ENCODE measurements at places on chromosomes 1 and 21.

DNA sequence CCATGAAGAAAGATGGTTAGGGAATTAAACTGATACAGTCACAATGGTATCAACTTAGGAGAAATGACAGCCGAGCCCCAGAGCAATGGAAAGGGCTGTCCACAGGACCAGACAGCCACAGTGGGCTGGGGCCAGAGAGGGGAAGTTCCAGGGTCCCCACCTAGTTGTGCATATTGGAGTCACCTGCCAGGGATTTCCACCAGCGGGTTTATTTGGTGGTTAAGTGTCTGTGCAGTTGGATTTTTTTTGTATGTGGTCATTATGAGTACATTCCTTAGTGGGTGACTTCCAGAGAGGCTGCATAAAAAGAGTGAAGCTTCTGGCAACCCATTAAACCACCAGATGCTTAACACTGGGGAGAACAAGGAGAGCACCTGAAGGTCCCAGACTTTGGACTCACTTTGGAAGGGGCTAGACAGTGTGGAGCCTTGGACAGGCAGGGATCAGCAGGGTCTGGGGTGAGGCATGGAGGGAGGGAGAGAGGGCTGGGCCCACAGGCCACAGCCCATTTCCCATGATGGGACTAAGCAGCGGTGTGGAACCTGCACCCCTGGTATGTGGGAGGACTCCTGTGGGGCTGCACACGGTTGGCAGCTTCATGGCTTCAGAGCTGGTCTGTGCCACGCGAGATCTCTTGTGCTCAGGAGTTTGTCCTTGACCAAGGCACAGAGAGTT, 7.8 kb upstream of the PTTG1IP start:
- no peak for DNase-seq

- DNase-seq = peak; percentile 42
These were observed 70.3 kb downstream of the SIM2 start for GRCh38 chr21:36769051-36769839.

DNA sequence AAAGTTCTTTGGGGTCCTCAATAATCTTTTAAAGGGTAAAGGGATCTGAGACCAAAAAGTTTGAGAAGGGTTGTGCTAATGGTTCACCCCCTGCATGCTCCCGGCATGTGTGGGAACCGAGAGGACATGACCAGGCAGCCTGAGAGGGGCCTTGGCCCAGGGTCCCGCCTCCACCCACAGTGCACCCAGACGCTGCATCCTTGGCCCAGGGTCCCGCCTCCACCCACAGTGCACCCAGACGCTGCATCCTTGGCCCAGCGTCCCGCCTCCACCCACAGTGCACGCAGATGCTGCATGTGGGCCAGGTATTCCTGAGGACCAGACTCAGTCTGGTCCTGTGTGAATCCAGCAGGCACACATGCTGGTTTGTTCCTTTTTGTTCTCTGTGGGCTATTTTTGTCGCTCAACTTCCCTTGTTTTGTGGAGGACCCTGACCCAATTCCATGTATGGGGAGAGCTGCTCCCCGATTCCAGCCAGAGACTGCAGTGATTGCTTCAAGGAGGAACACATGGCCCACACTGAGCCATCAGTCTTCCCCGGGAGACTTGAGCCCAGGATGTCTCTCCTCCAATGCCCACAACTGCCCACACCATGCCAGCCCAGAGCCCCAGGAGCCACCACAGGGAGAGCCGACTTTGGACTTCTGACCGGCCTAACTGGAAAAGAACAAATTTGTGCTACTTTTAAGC, 3.5 kb downstream of the NPHP4 start:
- no peak for DNase-seq

DNA sequence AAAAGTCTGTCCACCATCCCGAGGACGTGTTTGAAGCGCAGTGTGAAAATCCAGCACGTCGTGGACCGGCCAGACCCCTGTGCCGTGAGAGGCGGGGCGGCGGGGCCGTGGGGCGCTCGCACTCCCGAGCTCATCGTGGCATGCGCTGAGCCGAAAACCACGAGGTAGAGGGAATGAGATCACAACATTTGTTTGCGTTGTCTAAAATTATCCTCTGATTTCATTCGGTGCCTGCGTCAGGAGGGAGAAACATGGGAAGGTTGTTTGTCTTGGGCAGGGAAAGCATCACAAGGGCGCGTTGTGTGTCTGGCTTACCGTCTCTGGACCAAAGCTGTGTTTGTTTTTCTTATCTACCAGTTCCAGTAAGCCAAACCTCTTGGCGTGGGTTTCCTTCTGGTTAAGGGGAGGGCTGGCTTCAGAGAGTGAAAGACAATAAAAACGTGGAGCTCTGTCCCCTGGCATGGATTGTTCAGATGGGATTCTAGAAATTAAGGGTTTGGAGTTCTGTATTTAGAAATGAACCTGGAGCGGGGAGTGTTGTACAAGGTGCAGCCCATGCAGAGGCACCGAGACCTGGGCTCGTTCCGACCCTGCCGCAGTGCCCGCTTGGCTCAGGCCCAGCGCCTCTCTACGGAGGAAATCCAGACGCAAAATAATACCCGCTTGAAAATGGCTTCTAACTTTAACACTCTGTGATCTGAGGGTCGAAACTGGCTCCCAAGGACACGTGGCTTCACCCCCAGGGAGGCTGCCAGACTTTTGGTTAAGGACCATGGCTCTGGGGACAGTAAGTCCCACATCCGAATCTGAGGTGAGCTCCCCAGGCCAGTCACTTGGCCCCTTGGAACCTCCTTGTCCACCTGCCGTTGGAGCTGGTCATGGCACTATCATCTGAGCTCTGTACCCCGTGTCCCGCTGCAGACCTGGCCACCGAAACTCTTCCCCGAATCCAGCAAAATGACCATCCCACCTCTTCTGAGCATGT, 68.7 kb upstream of the FAM3B start:
- no peak for DNase-seq

DNA sequence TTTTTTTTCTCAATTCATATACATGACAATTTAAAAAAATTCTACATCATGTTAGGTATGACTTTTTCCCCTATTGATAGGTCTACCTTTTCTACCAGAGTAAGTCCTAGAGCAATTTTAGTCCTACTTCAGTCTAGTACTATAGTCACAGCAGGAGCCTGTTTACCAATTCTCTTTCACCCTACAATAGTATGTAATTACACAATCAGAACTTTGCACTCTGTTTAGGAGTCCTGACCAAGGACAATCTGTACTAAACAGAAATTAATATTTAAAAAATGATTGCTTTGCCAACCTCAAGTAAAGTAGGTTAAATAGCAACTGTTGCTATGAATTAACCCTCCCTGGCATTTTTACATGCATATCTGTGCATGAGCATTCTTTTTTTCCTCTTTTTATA, 810 bp upstream of the CYP4A11 start:
- no peak for DNase-seq

DNA sequence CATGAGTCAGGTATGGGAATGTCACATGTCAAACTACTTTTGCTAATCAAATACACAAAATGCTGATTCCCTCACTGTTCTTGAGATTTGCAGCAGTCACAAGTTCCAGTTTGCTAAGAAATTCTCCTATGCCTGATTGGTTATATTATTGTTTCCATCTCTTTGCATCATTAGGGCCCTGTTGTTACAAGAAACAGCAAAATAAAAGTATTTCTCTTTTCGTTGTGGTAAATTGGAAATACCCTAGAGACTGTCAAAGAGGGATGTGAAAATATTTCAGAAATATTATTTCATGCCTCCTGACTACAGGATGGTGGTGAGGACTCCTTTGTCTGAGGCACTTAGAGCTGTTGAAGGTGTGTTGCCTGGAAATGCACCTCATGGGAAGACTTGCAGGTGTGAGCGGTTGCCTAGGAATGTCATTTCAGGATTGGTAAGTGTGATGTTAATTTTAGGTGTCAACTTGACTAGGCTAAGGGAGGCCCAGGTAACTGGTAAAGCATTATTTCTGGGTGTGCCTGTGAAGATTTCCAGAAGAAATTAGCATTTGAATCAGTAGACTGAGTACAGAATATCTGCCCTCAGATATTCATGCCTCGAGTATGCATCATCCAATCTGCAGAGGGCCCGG, 117.4 kb downstream of the ROR1 start:
- no peak for DNase-seq

DNA sequence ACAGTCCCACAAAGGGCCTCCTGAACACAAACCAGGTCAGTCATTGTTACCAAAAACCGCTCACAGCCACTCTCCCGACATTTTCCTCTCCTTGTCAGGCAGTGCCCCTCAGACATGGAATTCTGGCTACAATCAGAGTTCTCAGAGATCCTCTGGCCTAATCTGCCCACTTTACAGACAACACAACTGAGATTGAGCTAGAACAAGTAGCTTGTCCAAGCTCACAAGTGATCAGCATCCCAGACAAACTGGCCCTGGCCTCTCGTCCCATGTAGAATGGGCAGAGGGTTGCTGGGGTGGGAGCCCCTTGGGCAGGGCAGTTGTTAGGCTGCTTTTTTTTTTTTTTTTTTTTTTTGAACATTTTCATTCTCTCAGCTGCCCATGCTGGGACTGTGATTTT, 57.2 kb downstream of the KCNN3 start:
- no peak for DNase-seq

- DNase-seq = no peak
These were observed at the start of gene SFN for GRCh38 chr1:26862781-26863684. SFN (plus strand) TSS chr1:26863149; CDS start chr1:26863213, 64 bp downstream.

DNA sequence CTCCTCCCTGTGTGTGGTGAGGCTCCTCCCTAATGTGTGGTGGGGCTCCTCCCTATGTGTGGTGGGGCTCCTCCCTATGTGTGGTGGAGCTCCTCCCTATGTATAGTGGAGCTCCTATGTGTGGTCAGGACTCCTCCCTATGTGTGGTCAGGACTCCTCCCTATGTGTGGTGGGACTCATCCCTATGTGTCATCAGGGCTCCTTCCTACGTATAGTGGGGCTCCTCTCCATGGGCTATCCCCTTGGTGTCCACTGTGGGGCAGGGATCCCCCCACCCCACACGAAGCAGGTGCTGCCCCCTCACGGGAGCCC, 29.6 kb downstream of the PRSS38 start:
- no peak for DNase-seq

DNA sequence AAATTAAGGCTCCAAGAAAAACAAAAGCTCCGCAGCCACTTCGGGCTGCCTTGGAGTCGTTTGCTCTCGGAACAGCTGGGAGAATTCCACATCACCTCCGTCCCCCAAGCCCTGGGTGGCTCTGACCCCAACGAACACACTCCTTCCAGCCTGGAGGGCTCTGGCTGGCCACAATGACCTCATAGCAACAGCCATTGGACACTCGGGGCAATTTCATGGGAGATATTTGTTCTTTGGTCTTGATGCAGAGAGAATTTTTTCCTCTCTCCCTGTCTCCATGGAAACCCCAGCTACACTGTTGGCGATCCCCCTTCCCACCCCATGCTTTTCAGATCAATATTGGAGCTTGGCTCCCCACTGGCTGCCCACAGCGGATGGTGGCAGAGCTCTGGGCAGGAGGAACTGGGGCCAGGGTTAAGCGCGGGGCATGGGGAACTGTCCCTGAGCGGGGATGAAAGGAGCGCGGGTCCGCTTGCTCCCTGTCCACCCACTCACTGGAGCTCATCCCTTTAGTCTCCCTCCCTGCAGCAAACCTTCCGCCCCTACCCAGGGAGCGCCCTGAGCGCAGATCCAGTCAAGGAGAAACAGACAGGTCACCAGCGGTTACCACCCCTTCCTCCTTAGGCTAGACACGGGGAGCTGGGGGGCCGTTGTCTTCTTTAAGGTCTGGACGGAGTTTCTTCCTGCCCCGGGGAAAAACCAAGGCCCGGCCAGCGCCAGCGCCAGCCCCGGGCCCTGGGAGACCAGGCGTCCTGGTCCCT, 1.2 kb downstream of the WNT4 start:
- DNase-seq = no peak

DNA sequence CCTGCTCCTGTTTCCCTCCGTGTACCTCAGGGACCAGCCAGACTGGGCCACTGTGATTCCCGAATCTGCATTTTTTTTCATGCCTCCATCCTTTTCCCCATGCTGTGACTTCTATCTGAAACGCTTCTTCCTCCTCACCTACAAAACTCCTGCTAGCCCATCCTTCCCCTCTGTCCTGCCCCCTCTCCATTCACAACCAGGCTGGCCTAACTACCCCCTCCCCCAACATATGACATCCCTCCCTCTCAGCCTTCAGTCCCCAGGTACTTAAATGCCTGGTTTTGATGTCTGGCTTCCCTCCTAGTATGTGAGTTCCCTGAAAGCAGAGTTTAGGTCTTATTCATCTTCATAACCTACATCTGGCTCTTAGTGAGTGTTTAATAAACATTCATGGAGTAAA, 82.7 kb downstream of the TAS1R2 start:
- DNase-seq = no peak

DNA sequence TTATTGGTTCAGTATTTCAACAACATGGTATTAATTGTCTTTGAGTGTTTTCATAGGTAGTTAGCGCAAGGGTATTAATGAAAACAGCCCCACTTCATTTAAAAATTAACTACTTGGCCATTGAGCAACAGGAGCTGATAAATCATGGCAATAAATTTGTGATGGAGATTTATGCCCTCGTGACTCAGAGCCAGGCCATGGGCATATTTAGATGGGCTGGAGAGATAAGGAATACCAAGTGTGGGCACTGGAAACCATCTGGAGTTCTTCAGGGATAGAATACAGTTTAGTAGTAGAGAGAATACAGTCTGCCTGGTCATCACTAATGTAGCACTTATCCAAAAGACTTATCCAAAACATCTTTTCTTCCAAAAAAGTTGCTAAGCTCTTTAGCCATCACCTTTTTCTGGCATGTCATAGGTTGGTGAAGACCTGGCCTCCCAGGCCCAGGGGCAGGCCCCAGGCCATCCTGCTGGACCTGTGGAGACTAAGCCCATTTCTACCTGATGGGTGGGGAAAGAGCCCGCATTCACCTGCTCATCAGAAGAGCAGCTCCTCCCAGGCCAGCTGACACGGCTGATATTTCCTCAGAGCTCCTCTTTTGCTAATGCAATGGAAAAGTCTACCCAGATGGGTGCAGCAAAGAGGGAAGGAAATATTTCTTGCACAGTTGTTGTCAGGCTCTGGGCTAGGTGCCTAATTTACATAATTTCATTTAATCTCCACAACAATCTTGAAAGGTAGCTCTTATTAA, 238.0 kb downstream of the TM2D1 start:
- no peak for DNase-seq

DNA sequence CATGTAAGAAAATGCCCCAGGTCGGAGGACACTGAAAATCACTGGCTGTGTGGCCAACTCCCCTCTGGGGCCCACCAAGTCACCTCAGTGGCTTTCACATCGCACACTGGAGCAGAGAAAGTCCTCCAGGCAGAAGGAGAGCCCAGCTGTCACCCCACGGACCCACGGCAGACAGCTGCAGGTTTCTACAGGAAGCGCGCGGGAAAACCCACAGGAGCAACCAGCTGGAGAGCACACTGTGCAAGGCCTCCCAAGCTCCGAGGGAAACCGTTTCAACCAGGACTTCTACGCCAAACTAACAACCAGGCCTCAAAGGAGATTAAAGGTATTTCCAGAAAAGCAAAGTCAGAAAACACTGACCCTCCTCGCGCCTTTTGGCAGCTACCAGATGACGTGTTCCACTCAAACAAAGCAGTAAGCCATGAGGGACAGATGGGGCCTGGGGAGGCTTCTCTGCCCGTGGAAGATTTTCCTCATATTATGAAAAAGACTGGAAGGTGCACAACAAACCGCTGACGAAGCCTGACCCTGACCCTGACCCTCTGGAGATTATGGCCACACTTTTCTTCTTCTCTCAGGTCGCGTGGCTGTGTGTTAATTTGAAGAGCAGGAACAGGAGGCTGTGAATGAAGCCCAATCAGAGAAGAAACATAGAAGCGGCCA, 21.0 kb downstream of the WDR4 start:
- DNase-seq = no peak
